Stimulated activated CD4-positive, alpha-beta T cell treated with anti-CD3 and anti-CD28 coated beads, Interleukin-12 subunit alpha, Interleukin-12 subunit beta, amount 100 ng/mL, for 24 hours (primary cell): ENCODE measurements at places on chromosomes 11 and 22.

DNA sequence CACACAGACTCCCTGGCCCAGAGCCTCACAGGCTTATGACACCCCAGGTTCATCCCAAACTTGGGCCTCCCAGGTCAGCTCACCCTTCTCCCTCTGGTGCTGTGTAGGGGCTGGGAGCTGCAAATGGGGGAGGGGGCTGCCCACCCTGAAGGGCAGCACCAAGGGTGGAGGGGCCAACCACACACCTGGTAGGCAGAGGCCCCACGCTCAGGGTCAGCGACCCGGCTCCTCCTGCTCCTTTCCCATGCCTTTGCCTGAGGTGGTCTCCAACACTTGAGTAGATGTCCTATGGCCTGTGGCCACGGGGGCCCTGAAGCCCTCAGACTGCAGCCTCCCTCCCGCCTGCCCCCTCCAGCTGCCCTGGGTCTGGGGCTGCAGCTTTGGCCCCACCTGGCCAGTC is 3.4 kb downstream of the DGCR6 start:
- DNase-seq: no peak

DNA sequence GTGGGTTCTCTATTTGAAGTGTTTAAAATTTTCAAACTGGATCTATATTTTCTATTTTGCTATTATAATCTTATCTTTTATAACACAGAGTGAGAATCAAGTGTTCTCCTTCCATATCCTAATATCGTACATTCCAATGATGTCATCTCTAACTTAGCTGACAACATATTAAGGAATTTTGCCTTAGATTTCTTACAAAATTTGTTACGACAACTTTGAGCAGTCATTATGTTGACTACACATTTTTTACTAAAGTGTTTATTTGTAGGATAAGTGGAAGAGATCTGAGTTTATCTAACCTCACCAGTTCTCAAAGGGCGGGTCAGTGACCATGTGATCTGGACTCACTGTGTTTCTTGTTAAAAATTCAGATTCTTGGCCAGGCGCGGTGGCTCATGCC is 12.7 kb downstream of the BTG4 start:
- no peak for DNase-seq

DNA sequence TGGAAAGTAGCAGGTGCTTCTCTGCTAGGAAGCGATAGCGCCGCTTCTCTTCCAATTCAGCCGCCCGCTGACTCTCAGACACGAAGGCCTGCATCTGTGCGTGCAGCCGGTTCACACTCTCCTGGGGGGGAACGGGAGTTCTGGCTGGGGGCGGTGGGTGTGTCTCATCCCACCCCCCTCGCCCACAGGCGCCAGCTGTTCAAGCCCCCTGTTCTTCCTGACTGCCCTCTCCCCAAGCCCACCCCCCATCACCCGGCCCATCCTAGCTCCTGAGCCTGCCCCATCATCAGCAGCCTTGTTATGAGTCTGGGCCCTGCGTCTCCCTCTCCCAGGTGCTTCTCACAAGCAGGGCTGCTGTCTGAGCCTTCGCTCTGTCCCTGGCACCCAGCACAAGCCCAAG is 13.1 kb upstream of the SLC16A8 start:
- no peak for DNase-seq

DNA sequence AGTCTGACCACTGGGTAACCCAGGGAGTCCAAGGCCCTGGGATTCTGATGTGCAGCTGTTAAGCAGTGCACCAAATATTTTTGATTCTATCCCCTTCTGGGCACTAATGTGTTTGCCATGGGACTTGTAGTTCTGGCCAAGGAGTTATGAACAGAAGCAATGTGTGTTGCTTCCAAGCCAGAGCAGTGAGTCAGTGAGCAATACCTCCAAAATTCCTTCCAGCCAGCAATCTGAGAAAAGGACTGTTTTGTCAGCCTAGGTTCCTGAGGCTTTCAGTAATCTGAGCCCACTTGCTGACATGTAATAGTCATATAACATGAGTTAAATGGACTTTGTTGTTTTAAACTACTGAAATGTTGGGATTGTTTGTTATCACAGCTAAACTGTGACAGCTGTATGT is 311.4 kb downstream of the NELL1 start:
- no peak for DNase-seq
